ENCODE measurements at places on chromosomes 6 and 20.

DNA sequence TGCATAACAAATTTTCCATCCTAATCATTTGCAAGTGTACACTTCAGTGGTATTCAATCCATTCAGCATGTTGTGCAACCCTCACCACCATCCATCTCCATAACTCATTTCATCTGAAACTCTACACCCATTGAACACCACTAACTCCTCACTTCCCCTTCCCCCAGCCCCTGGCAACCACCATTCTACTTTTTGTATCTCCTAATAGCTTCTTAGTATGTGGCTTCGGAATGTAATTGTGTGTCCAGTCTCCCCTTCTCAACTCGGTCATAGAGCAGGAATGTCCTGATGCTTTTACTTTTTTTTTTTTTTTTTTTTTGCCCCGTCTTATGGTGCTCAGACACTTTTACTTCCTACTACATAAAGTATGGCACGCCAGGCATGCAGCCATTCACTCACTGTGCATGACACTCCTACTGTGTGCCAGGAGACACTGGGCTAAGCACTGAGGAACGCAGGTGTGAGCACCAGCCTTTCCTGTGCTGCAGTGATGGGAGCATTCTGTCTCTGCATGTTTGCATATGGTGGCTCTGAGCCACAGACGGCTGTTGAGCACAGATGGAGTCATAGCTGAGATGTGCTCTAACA is 15.3 kb downstream of the HCK start:
- no peak for DNase-seq

GRCh38 chr6:50837589-50838445 is 19.1 kb downstream of the TFAP2B start:
- DNase-seq, result no peak

DNA sequence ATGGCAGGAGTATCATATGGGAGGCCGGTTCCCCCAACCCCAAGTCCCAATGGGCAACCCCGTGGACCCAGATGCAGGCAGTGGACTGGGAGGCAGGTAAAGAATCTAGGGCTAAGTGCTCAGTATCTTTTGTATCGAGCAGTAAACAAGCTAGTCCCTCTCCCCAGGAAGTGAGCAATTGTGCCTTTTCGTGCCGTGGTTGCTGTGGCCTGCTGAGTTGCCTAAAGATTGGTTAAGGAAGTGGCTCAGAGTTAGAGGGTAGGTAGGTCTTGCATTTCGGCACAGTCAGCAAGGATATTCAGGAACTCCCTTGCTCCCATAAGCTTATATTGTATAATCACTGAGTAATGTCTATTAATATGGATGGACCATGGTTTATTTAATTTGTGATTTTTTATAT is 1.3 kb upstream of the DNAH8 start:
- no peak for DNase-seq

DNA sequence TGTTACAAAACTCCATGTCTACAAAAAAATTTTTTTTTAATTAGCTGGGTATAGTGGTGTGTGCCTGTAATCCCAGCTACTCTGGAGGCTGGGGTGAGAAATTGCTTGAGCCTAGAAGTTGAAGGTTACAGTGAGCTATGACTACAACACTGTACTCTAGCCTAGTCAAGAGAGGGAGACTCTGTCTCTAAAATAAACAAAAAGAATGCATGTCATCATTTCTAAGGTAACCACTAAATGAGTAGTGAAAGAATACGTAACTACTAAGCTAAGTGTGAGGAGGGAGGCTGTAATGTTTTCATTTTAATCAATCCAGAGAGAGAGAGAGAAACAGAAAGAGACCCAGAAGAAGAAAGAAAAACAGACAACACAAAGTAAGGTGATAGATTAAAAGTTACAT is 9.9 kb downstream of the SYCP2 start:
- DNase-seq, result no peak

GRCh38 chr20:57749131-57749690 is 39.4 kb upstream of the PMEPA1 start:
- DNase-seq, result no peak

DNA sequence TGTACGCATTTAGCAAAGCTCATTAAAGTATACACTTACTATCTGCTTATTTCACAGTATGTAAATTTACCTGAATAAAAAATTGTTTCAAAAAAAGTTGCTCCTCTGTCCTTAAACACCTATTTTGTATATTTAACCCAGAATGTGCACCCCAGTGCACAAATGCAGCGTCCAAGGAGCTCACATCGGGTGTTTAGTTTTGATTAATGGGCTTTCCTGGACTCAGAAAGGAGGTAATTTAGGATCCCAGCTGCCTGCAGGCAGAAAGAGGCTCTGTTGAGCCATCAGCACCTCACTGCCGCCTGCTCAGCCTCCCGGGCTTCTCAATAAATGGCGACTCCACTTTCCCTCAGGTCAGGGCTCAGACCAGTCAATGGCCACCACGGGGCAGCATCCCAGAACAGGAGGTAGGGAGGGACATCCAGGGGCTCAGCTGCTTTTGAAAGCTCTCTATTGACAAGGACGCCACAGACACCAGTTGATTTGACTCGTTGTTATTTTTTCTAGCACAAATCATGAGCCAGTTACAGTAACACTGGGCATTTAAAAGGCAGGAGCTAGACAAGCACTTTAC is 70.2 kb upstream of the TBC1D7 start:
- peak; percentile 71 for DNase-seq

GRCh38 chr20:45444050-45444449 is 25.5 kb upstream of the WFDC2 start:
- no peak for DNase-seq

- no peak for DNase-seq
These were observed 283.0 kb downstream of the HTR1B start for GRCh38 chr6:77180326-77180725.

DNA sequence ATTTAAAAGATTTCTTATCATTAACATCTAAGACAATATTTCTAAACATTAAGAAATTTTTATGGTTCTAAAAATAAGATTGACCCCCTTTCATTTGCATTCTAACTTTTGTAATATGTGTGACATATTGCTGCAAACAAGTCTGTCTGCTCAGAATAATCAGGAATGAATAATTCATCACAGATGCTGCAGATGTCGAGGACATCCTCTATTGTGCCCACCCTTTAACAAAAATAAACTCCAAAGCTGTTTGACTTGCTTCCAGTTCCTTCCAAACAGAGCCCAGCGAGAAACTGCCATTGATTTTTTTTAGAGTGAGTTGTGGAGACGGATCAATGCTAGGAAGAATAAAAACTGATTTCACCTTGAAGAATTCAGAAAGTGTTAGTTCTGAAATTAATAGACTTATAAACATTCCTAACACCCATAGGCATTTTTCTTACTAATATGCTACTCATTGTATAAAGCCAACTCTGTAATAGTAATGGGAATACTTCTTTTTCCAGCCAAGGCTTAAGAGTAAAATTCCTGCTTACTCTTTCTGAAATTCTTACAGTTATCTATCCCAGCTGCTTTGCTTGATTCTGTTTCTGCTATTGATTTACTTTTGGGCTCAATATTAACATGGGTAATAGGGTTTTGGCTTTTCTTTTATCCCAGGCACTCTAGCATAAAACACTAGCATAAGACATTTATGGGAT is 244.8 kb upstream of the FAM83B start:
- no peak for DNase-seq

DNA sequence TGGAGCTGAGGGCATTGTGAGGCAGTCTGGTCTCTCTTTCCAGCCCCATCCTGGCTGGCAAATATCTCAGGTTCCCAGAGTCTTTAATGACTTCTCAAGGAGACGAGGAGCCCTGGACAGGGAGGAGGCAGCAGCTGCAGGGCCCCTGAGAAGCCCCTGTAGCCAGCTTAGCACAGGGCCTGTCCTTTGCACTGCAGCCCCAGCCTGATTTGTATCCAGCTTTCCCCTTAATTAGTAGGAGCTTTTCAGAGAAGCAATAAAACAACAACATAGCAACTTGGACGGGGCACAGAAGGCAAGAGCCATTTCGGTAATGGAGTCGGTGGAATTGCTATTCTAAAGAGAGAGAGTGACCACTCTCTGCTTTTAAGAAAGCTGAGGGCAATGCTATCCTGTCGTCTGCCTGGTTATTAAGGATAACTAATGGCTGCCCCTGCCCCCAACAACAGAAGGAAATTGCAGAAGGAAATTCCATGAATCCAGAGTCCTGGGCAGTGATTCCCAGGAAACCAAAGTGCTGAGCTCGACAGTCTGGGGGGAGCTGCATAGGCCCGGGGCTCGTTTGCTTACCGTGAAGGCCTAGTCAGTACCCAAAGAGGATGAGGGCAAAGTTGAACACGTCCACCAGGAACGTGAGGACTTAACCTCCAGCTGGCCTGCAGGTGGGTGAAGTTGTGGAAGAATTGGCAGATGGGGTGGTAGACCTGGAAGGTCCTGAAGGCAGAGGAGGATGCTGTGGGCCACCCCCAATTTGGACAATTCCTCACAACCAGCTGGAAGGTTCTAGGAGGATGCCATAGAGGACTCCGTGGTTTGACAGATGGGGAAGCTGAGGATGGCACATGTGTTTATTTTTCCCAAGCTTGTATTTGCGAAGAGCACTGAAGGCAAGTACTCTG is 50.3 kb downstream of the NPEPL1 start:
- DNase-seq, result no peak

DNA sequence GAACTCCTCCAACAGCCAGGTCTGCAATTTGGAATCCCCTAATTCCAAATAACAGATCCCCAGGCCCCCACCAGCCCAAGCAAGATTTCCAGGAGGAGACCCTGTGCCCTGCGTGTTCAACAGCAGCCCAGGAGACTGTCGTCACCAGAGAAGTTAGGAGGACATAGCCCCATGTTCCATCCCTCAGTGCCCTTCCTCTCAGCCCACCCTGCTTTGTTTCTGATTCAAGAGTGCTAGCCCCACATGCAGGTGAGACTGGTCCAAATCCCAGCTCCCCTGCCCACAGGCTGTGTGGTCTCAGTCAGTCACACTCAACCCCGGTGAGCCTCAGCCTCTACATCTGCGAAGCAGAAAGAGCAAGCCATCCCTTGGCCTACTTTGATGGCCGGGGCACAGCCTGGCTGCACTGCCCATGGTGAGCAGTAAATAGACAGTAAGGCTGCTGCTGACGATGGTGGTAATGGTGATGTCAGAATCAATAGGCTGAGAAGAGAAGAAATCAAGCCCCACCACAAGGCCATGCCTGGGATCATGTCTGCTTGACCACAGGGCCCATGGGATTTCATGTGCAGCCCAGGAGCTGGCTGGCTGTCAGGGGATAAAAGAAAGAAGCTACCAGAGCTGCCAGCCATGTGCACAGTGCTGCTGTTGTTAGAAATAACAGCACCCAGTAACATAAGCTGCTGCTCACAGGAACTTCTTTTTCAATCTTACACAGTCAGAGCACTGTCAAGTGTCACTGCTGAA is 51.5 kb upstream of the NXT1 start:
- DNase-seq, result no peak

- DNase-seq, result no peak
These were observed 172.5 kb upstream of the THEMIS start for GRCh38 chr6:128073389-128073788.

- DNase-seq, result no peak
These were observed 272.7 kb downstream of the GRIK2 start for GRCh38 chr6:101666256-101666655.

DNA sequence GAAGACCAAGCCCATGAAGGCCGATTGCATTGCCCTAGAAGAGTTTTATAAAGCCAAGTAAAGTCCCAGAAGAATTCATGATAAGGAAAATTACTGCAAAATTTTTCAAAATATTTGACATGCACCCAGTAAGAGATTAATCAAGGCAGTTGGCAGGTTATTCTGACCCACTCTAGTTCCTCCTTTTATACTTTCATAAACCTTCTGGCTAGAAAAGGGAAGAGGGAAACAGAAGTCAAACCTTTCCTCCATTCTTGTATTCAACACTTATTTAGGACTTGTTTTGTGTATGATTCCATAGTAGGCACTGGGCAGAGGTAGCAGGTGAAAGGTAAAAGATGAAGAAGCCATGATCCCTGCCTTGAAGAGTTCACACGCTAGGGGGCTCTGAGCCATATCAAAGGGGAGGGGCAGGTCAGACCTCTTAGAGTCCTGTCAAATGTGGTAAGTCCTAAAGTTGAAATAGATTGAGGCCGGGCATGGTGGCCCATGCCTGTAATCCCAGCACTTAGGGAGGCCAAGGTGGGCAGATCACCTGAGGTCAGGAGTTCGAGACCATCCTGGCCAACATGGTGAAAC is 85.4 kb downstream of the NDUFAF5 start:
- no peak for DNase-seq

DNA sequence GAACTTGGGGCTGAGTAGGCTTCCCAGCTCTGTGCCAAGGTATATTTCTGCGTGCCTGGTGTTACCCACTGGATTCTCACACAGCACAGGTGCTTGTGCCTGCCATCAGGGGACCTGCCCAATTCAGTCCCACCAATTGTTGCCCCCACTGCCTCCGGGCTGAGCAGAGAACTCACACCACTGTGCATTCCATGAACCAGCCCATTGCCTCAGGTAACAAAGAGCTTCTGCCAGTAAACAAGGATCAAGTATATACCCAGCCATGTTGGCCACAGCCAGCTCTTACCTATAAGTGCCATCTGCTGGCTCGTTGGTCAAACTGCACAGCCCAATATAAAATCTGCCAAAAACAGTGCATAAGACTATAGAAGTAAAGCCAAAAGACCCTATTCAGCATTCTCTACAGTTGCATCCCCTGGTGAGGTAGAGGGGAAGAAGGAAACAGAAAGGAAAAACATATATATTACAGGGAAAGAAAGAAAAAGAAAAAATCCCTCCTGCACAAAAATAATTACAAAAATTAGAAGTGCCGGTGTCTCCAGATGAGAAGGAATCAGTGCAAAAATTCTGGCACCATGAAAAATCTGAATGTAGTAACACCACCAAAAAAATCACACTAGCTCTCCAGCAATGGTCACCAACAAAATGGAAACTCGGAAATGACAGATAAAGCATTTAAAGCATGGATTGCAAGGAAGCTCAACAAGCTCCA is 241.4 kb downstream of the IBTK start:
- peak; percentile 14 for DNase-seq

GRCh38 chr6:98529364-98529763 is 305.0 kb upstream of the POU3F2 start:
- DNase-seq, result no peak

GRCh38 chr20:41392871-41393704 is 26.5 kb upstream of the EMILIN3 start:
- no peak for DNase-seq

DNA sequence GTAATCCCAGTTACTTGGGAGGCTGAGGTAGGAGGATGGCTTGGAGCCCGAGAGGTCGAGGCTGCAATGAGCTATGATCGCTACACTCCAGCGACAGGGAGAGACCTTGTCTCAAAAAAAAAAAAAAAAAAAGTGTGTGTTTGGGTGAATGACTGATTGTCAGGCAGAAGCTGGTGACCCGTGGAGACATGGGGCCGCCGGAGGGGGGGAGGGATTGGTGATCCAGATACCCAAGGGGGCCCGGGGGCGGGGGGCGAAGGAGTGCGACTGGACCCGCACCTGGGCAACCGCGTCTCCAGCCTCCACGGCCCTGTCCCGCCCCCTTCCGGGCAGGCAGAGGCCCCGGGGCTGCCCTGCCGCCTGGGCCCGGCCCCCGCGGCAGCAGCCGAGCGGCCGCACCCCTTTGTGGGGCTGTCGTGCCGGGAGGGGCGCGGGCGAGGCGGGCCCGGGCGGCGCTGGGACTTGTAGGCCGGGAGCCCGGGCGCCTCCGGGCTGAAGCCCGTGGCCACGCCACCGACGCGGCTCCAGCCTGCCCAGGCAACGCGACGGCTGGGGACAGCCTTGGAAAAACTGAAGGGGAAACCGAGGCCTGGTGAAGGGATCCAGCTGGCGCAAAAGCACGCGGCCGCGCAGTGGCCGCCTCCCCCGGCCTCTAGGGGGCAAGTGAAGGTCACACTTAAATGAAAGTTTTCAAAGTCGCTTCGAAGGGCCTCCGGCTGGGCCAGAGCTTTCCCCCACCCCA is 2.1 kb upstream of the RBM38 start:
- DNase-seq, result peak; percentile 90

- no peak for DNase-seq
These were observed 66.2 kb downstream of the SLC22A23 start for GRCh38 chr6:3390698-3391097.

GRCh38 chr6:158938811-158939254 is 61.2 kb downstream of the RSPH3 start:
- DNase-seq, result no peak
